T-helper 1 cell (primary cell): ENCODE measurements at places on chromosomes 6 and 20.
A peak's percentile ranks its signal among the peaks of the same experiment; 100 is the strongest.

- DNase-seq: no peak
These were observed 452.6 kb upstream of the SOX4 start for GRCh38 chr6:21140966-21141365.

DNA sequence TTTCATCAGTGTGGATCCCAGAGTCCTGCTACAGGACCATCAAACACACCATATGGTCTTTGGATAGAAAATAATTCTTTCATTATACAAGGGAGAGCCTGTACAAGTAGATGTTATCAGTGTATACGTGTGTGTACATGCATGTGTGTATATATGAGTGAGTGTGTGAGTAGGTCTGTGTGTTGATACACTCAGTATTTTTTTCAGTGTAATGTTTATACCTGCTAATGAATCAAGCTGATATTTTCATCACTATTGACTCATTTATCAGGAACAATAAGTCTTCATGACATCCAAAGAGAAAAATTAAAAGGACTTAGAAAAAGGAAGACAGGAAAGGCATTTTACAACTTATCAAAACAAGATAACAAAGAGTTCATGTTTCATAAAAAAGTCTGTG, 66.5 kb downstream of the EPM2A start:
- no peak for DNase-seq

DNA sequence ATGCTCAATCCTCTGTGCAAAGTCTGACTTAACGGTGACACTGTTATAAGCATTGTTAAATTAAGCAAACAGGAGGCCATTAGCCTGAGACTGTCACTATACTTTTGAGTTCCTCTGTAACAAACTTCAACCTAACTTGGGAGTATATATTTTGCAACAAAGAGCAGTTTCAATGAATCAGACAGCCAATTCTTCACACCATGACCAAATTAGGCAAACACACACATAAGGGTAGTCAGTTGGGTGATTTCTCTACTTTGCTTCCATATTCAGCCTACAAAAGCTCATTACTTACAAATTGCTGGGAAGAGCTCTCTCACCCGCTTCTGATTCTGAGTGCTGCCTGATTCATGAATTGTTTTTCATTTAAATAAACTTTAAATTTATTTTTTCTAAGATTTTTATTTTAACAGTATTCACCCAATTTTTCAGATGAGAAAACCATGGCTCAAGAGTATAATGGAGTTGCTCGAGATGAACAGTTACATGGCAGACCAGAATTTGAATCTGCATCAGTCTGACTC, 60.5 kb downstream of the HACE1 start:
- no peak for DNase-seq

GRCh38 chr6:126886106-126886505, 232.4 kb upstream of the RSPO3 start:
- DNase-seq: no peak

- no peak for DNase-seq
These were observed 200.3 kb downstream of the DLL1 start for GRCh38 chr6:170090561-170090960.

DNA sequence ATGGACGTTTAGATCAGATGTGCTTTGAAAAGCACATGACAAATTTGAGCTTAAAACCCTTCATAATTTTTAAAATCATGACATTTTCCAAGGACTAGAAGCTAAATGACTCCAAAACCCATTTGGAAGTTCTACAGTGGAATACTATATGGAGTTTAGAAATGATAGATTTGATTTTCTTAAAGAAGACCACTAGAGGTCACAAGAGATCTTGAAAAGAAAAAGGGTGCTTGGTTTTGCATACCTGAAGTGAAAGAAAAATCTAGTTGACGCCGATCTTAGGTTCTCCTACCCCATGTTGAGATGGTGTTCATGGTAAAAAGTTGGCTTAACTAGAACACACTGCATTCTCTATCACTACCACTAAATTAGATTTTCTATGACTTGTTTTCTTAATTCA, 31.5 kb downstream of the CFAP61 start:
- no peak for DNase-seq

GRCh38 chr6:168920289-168920688, 333.4 kb downstream of the THBS2 start:
- DNase-seq: no peak

- no peak for DNase-seq
These were observed 648.5 kb downstream of the TFAP2A start for GRCh38 chr6:9766240-9766915.

GRCh38 chr6:132496519-132497180, 16.3 kb downstream of the STX7 start:
- no peak for DNase-seq

DNA sequence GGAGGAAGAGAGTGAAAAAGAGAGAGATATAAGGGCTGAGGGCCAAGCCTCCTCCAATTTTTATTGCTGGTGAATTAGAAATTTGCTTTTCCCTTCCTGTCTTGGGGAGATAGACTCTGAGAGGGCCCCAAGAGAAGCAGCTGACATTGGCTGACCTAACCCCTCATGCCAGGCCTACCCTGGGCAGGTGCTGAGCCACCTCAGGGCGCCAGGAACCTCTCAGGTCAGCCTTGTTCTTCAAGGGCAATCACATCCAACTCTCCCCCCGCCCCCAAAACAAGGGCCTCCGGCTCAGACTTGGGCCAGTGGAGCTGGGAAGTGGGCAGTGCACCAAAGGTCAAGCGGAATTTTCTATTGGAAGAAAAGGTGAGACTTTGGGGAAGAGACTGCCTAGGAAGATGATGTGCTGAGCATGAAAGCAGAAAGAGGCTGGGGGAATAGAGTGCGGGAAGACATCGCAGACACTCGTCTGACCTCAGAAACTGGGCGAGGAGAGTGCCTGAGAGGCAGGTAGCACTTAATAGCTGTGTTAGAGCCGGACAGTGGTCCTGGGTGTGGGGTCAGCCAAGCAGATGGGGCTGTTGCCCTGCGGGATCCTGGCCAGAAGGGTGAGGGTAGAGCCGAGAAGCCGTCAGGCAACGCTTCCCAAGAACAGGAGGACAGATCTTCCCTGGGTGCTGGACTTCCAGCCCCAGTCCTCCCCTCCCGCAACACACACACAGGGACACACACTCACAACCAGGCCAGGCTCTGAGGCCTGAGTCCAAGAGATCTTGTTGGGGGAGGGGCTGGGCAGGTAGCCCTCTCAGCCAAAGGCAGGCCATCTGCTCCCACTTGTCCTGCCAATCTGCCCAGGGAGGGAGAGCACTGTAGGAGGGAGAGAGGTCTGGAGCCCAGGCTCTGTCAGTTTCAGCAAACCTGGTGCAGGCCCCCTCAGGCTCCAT, 3.7 kb upstream of the FASTKD5 start:
- no peak for DNase-seq

- no peak for DNase-seq
These were observed 43.6 kb upstream of the DEFB112 start for GRCh38 chr6:50093116-50093937.

DNA sequence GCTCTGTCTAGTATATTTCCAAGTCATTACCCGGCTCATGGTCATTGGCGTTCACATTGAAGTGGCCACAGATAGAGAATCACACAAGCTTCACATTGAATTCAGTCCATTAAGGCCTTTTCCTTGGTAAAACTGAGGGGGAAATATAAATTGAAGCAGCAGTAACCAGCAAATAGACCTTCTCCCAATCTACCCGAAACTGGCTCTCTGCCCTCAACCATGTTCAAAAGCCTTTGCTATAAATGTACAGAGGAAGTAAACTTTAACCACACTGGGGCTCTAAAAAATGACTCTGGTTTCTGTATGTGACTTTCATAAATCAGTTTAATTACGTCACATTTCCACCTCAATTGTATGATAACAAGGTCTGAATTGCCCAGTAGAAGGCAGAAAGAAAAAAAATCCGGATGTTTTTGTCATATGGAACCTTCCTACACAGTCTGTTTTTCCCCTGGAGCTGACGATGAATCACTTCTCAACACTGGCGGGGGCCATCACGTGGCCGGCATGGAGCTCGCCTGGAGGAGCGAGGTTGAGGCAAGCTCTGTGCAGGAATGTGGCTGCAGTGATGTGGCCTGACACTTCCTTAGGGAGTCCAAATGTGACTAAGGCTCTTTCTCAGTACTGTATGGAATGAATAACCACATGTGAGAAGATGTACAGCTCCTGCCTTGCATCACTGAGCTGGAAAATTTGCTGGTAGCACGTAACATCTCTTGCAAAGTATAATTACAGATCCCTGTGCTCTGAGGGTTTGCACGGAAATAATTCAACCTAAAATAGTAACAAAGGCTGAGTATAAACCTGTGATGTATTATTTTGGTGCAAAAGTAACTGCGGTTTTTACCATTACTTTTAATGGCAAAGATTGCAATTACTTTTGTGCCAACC, 58.6 kb upstream of the SNX9 start:
- peak; percentile 69 for DNase-seq

- DNase-seq: no peak
These were observed 85.1 kb downstream of the NCOA3 start for GRCh38 chr20:47586649-47587294.

- no peak for DNase-seq
These were observed 15.1 kb downstream of the PDSS2 start for GRCh38 chr6:107444277-107444676.

DNA sequence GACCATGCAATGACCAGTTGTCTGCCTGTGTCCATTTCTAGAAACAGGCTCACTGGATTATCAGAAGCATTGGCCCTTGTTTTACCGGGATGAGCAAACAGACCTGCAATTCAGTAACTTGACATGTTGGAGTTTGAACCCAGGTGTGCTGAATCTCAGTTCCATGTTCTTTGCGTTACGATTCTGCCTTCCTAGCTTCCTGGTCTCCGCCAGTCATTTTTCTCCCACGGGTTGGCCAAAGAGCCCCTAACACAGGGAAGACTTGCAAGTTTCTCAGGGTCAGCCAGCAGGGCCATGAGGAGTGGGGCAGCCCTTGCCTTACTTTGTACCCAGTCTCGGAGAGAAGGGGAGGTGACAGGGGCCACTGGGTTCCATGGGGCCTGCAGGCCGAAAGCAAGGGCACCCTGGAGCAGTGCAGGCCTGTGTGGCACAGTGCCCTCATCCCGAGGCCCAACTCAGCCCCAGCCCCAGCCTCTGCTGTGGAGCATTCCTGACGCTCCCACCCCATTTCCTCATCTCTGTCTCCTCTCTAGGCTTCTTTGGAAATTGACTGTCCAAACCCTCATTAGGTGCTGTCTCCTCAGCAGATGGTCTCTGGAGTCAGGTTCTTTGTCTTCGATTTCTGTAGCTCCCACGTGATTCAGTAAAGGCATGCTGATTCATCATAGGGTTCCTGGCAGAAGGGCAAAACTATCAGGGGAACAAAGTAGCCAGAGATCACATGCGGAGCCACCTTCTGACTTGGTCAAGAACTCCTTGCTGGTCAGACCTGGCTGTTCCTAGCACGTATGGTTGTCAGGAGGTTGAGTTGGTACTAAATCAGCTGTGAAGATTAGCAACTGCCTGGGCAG, 23.6 kb downstream of the CDS2 start:
- DNase-seq: no peak
